ENCODE measurements at places on chromosomes 5 and 9. TPM values are rescaled to one million over a fixed set of nuclear protein-coding genes. Genes with fewer than 3 reads are reported as not detected.

The GARIN3 gene
- total RNA-seq = 0.19 TPM

The INSL4 gene
- not detected for total RNA-seq

DNA sequence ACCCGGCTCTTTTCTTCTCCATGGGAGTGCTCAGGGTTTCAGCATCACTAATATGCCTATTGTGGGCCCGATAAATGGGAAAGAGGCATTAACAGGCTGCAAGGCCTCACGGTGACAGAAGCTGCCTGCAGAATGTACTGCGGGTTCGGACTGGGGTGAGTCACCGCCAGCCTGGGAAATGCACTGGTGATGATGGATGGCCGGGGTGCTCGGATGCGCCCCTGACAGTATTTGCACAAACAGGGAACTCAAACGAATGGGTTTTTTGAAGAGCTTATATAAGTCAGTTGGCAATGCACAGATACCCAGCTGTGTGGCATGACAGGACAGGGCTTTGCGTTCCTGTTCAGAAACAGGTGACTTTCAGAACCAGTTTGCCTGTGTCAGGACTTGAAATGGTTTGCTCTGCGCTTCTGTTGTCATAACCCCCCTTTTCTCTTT is 42.0 kb upstream of the PITX1 start:
- H3K36me3 ChIP-seq = no peaks in the 10 kb centered on the region
- DNase-seq = no peak
- H3K27ac ChIP-seq = no peak overlapping the region
- H3K4me1 ChIP-seq = no peaks in the 10 kb centered on the region
- no peak overlapping the region for H3K4me3 ChIP-seq

- peaks cover 6% of the 10 kb centered on the region for H3K36me3 ChIP-seq
- H3K4me1 ChIP-seq = peaks cover 21% of the 10 kb centered on the region
- no peaks in the 10 kb centered on the region for H3K27me3 ChIP-seq
- DNase-seq = no peak
- H3K27ac ChIP-seq = no peak overlapping the region
These were observed 3.2 kb upstream of the TMEM268 start for GRCh38 chr9:114607671-114608524.

DNA sequence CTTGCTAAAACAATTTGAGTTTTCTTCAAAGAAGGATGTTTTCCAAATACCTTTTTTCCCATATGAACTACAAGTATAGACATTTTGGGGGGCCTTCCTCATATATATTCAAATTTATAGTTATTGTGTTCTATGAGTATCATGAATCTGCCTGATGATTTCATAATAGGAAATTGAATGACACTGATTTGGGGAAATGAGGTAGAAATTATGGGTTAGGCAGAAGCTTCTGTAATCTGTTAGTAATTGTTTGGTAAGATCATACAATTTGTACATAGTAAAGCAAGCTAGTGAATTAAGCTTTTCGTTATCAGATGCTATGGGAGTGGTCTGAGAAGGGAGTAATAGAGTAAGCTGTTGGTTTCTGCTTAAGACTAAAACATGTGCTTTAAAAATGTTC is 98.0 kb downstream of the TRIO start:
- H3K27ac ChIP-seq = no peak overlapping the region
- H3K36me3 ChIP-seq = no peaks in the 10 kb centered on the region
- no peaks in the 10 kb centered on the region for H3K4me1 ChIP-seq
- H3K4me3 ChIP-seq = no peak overlapping the region
- H3K27me3 ChIP-seq = peaks cover 9% of the 10 kb centered on the region
- no peak for DNase-seq

DNA sequence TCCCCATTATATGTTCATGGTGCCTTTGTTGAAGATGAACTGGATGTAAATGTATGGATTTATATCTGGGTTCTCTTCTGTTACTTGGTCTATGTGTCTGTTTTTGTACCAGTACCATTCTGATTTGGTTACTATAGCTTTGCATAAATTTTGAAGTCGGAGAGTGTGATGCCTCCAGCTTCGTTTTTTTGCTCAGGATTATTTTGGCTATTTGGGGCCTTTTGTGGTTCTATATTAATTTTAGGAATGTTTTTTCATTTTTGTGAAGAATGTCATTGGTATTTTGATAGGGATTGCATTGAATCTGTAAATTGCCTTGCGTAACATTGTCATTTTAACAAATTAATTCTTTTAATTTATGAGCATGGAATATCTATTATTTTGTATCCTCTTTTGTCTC is 36.6 kb upstream of the ZNF366 start:
- no peak overlapping the region for H3K4me3 ChIP-seq
- H3K4me1 ChIP-seq = no peaks in the 10 kb centered on the region
- no peak overlapping the region for H3K27ac ChIP-seq
- DNase-seq = no peak
- H3K36me3 ChIP-seq = no peaks in the 10 kb centered on the region
- peaks cover 7% of the 10 kb centered on the region for H3K27me3 ChIP-seq

The PCDH1 gene
- total RNA-seq = 0.17 TPM

GRCh38 chr5:151047814-151048425 is 27.5 kb downstream of the GPX3 start:
- H3K4me1 ChIP-seq = peaks cover 6% of the 10 kb centered on the region
- no peaks in the 10 kb centered on the region for H3K27me3 ChIP-seq
- H3K27ac ChIP-seq = no peak overlapping the region
- H3K36me3 ChIP-seq = peaks cover 73% of the 10 kb centered on the region
- DNase-seq = peak; percentile 75

GRCh38 chr9:5587024-5587423 is 41.9 kb upstream of the RIC1 start:
- H3K4me1 ChIP-seq = peaks cover 53% of the 10 kb centered on the region
- peaks cover 6% of the 10 kb centered on the region for H3K36me3 ChIP-seq
- peak; percentile 76 for DNase-seq
- H3K27ac ChIP-seq = peak overlapping the region; percentile 92
- H3K4me3 ChIP-seq = peak overlapping the region; percentile 24
- no peaks in the 10 kb centered on the region for H3K27me3 ChIP-seq

DNA sequence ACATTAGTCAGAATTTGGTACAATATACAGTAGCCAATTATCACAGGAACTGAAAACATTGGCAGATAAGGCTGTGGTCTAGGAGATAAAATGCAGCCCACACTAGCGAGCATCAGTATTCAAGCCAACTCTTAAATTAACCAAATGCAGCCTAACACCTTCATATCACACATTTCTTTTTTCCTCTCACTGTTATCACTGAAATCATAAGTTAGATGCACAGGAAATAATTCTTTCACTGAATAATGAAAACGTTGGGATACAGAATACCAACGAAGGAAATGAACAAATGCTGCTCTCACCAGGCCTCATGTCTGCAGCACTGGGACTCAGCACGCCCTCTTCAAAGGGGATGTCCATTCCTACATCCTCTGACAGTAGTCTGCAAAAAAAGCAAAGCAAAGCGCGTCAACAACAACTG is 109.1 kb upstream of the PCA3 start:
- peak overlapping the region; percentile 16 for H3K4me3 ChIP-seq
- peaks cover 2% of the 10 kb centered on the region for H3K27me3 ChIP-seq
- H3K4me1 ChIP-seq = peaks cover 46% of the 10 kb centered on the region
- peak overlapping the region; percentile 22 for H3K27ac ChIP-seq
- H3K36me3 ChIP-seq = no peaks in the 10 kb centered on the region

DNA sequence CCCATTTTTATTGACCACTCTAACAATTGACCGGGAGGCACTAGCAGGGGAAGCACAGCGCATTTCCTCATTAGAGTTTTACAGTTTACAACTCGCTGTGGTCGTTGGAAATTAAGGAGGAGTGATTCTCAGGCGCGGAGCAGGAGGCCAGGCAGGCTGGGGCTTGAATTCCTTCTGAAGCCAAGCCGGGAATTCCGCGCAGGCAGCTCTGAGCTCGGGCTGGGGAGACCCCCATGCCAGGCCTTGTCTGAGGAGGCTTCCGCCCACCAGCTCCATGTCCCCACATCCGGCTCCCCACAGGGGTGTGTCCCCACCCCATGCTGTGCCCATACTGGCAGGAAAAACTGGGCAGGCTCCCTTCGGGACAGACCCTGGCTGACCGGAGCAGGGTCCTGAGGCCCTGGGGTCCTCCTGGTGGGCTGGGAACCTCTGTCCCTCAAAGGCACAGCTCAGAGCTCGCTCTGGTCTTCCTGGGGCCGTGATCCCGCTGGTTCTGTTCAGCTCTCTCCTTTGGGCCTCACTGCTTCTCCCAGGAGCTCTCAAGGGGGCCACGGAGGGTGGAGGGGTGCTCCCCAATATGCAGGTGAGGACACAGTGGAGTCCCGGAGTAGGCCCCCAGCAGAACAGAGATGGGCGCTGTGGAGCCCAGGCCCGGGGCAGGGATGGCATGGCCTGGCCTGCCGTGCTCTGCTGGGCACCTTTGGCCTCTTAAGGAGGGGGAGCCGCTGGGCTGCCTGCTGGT is 1.3 kb upstream of the NRARP start:
- peaks cover 3% of the 10 kb centered on the region for H3K36me3 ChIP-seq
- peaks cover 15% of the 10 kb centered on the region for H3K27me3 ChIP-seq
- peak overlapping the region; percentile 10 for H3K4me3 ChIP-seq

GRCh38 chr9:89611425-89611824 is 6.6 kb downstream of the GADD45G start:
- peaks cover 22% of the 10 kb centered on the region for H3K27me3 ChIP-seq
- H3K4me3 ChIP-seq = no peak overlapping the region
- H3K27ac ChIP-seq = no peak overlapping the region
- DNase-seq = no peak

All from activated CD4-positive, alpha-beta T cell treated with anti-CD3 and anti-CD28 coated beads, Interleukin-2, amount 10 ng/mL, durations not matched to agents 24 days and 14 days (primary cell).